Common myeloid progenitor, CD34-positive (primary cell): ENCODE measurements at places on chromosomes 16 and 17.

- DNase-seq, result no peak
These were observed 11.9 kb upstream of the ENGASE start for GRCh38 chr17:79062691-79063090.

GRCh38 chr16:50910736-50911100 lies 168.8 kb downstream of the CYLD start:
- DNase-seq, result no peak

GRCh38 chr16:46688101-46688653 lies 801 bp downstream of the VPS35 start:
- DNase-seq, result peak; percentile 93

GRCh38 chr16:27313422-27314160 lies at the start of gene IL4R:
IL4R (plus strand) TSS chr16:27313974; CDS start chr16:27340204, 26,230 bp downstream.
- DNase-seq, result no peak

DNA sequence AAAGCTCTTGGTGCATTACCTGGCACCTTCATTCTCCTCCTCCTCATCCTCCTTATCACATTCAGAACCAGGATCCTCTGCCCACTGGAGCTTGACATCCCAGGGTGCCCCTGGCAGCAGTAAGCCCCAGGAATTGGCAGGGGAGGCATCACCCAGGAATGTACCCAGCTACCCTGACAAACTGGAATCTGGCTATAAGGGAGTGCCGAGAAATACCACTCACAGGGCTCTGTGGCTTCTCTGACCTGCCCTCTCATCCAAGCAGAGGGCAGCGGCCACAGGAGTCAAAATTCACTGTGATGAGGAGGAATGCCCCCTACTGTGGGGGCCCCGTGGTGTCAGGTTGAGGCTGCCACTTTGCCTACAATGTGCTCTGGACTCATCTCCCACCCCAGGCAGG lies 19.6 kb downstream of the MPP3 start:
- no peak for DNase-seq

DNA sequence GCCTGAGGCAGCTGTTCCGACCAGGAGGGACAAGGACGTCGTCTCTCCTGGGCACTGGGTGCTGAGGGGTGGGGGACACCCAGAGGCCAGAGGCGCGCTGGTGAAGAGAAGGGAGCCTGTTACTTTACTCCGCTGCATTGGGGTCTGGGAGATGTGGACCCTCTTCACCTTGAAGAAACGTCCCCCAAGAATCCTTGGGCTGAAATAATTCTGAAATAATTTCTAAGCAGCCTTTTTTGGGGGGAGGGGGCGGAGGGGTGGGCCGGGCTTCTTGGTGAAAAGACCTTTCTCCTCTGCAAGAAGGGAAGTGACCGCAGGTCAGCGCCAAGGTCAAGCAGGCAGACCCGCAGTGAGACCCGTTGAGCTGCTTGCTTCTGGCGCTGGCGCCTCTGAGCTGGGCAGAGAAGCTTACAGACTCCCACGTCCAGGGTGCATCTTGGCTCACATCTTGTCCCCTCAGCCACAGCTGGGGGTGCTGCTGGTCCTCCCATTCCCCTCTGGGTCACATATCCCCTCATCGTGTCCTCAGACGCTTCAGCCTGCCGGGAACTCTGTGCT lies 1.1 kb downstream of the SYT17 start:
- DNase-seq, result no peak

GRCh38 chr17:19592316-19592715 lies 56.2 kb upstream of the ALDH3A2 start:
- DNase-seq, result no peak

GRCh38 chr16:84810518-84811273 lies 9.1 kb upstream of the CRISPLD2 start:
- peak; percentile 95 for DNase-seq

DNA sequence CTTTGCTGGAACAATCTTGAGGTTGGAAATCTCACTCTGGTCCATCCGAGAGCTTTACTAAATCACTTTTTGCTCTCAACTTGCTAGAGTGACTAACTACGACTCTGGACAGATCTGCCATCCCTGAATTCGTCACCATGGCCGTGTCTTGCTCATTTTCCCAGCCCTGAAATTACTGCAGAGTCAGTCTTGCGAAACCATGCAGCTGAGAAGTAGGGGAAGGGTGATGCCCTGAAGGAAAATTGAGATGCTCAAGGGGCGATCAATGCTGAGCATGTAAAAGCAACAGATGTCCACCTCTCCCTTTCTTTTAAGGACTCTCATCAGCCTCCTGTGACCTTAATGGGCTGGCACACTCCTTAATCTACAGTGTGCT lies 18.8 kb downstream of the PCTP start:
- DNase-seq, result no peak

DNA sequence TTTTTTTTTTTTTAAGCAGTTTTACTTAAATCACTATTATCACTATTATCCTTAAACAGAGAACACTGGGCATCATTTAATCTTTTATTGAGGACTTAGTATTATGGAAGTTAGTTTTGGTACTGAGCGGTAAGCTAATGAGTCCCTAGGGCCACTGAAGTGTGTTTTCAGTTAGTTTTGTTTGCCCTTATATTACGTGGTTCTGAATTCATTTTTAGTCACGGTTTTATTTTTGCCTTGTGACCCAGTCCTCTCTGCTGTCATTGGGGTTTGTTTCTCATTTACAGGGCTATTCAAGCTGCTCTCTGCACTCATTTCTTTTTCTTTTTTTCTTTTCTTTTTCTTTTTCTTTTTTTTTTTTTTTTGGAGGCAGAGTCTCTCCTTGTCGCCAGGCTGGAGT lies 17.3 kb downstream of the RABEP1 start:
- DNase-seq, result no peak

GRCh38 chr16:5379954-5380353 lies 282.4 kb upstream of the EEF2KMT start:
- no peak for DNase-seq

- no peak for DNase-seq
These were observed 5.8 kb upstream of the HOXB9 start for GRCh38 chr17:48631693-48632578.

DNA sequence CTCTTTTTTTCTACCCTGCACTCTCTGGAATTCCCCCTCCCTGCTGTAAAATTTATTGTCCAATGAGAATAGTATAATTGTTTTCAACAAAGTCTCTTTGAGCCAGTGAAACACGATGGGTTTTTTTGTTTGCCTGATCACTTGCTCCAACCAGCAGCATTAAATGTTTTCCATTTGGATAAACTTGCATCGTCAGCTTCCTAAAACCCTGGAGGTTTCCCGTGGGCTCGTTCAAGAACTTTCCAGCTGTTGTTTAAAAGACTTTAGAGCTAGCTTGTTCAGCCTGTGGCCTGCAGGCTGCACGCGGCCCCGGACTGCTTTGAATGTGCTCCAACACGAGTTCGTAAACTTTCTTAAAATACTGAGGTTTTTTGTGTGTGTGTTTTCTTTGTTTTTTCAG lies 14.9 kb downstream of the NAGPA start:
- no peak for DNase-seq

DNA sequence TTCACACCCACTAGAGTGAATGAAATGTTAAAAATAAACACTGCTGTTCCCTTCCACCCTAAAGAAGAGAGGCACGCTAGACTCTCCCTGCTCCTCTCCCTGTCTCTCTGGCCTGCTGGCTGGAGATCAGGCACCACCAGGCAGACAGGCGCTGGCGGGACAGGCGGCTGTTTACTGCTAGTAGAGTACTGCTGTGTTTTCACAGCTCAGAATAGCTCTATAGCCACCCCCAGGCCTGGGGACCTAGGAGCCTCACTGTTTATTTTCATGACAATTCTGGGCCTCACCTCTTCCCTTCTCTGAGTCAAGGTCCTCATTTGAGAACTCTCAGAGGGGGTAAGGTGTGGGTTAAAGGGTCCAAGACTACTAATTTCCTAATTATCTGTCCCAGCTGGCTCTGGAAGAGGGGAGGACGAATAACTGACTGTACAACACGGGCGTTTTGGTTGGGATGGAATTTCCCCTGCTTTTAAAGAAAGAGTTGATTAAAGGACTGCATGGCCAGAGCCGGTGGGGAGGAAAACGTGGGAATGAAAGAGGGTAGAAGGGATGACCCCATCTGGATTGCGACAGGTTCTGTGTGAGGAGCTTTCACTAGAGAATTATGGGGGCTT lies 9.0 kb upstream of the G6PC1 start:
- no peak for DNase-seq

DNA sequence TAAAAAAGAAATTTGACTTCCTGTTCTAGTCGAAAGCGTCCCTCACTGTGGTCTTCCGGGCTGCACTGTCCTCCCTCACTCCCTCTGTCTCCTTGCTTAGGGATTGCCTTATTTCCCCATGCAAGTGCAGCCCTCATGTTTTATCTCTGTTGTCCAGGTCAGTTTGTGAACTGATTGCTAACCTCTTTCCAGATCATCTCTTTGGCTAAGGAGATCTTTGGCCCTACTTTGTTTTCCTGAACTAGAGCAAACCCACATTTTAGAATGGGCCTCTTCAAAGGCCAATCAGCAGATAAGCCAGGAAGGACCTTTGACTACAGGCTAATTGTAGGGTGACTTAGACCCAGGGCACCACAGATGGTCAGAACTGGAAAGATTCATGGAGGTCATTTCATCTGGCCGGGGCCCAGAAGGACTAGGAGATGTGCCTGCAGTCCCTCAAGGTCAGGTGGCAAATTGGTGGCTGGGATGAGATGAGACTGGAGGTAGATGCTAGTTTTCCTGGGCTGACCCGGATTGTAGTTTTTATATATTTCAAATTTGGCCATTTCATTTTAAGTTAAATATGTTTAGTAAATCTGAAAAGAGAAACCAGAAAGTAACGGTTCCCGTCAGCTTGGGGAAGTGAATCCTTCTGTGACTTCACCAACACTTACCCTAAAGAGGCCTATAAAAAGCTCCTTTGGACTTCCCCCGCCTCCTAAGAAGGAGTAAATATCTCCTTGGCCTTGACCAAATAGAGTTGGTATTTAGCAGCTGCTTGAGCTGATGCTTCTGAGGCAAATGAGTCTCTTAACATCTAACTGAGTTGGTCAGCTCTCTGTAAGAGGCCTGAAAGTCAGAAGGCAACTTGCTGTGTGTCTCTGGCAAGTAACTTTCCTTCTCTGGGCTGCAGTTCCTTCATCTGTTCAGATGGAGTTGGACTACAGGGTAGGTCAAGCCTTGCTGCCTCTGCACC lies 6.2 kb upstream of the SLC25A19 start:
- DNase-seq, result no peak

DNA sequence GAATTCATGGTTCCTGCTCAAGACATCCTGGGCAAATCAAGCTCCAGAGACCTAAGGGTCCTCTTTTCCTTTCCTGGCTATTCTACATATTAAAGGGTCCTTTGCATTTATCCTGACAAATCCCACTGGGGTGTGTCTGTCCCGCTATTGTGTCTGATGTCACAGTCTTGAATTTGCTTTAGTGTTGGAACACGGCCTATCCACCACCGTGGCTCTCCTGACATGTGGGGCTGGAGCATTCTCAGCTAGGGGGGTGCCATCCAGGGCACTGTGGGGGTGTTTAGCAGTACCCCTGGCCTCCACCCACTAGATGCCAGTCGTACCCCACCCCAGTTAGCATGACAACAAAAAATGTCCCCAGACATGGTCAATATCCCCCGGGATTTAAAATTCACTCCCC lies 92.9 kb downstream of the IRF8 start:
- DNase-seq, result no peak

- DNase-seq, result no peak
These were observed 33.4 kb downstream of the ACSM2A start for GRCh38 chr16:20484726-20485125.

DNA sequence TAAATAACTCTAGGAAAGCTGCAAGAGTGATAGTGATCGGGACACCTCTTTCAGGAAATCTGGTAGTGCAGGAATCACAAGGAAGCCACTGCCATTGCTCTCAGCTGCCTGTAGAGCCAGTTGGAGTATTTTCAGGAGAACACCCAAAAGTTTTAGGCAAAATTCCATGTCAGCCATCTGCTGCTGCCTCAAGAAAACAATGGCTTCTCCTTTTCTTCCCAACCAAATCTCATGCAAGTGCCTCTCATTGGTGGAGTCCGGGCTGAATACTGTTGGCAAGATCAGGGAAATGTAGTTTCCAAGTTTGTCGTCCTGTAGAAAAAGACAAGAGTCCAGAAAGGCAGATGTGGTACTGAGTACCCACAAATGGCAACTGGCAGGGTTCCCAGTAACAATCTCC lies 54.9 kb upstream of the TANC2 start:
- no peak for DNase-seq

DNA sequence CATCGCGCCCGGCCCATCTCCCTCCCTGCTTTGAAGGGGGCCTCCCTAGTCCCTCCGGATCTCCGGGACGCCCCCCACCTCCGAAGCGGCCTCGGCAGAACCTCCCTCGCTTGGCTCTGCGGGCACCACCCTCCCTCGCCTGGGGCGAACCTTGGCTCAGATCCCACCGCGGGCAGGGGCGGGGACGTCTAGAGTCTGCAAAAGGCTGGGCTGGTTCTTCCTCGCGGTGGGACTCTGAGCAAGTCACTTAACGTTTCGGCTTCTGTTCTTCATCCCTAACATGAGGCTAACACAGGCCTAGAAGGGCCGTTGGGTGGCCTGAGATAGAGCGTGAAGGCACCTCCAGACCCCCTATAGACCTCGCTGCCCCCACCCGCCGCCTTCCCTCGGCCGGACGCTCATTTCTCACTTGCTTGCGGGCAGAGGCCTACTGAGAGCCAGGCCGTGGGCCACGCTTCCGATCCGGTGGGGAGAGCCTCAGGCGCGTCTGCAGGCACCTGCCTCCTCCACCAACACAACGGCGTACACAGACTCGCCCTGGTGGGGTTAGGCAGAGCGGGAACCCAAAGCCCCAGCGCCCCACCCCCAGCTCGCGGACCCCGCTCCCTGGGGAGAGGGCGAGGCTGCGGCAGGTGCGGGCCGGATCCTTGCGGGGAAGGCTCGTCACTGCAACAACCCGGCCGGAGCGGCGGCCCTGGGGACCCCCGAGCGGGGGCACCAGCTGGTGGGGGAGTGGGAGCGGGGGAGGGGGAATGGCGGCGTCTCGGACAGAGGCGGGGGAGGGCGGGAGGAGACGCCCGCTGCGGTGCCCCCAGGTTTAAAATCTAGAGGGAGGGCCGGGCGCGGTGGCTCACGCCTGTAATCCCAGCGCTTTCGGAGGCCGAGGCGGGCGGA lies 5.4 kb downstream of the MYO1C start:
- peak; percentile 74 for DNase-seq

DNA sequence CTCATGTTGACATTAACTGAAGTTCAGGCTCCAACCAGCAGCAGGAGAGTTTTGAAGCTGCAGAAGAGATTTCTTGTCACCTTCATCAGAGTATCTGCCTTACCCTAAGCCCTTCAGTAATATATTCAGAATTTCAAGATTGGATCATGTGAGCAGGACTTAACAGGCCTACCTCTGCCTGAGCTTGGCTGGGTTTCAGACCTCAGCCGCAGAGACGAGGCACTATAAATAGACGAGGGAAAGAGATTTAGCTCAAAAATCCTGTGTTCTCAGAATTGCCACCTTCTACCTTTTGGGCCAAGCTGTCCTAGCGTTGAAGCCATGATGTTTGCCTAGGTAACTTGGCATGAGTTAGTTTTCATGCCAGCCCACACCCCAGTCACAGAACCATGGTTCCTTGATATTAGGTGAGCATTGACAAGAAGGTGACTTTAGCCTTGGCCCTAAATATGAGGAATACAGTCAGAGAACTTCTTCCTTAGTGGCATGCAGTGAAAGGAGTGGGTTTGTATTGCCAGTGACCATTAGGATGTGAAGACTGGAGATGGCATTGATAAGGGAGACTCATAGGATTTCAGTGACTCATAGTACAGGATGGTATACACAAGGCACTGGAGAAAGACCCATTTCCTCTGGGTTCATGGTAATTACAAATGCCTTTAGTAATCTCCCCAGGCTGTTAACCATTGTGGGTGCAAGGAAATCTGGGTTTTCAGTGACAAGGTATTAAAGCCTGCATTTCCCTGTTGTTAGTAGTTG lies 224.3 kb downstream of the MSI2 start:
- DNase-seq, result peak; percentile 40

GRCh38 chr17:17877529-17878358 lies 41.0 kb upstream of the SREBF1 start:
- DNase-seq, result no peak

- DNase-seq, result no peak
These were observed 9.9 kb downstream of the SLC35G3 start for GRCh38 chr17:35184274-35184673.
